Vagina (tissue), 2 donors: ENCODE measurements at places on chromosomes 16 and 17.

GRCh38 chr16:21026846-21027245 lies 123.8 kb downstream of the DNAH3 start:
- no peak for DNase-seq

DNA sequence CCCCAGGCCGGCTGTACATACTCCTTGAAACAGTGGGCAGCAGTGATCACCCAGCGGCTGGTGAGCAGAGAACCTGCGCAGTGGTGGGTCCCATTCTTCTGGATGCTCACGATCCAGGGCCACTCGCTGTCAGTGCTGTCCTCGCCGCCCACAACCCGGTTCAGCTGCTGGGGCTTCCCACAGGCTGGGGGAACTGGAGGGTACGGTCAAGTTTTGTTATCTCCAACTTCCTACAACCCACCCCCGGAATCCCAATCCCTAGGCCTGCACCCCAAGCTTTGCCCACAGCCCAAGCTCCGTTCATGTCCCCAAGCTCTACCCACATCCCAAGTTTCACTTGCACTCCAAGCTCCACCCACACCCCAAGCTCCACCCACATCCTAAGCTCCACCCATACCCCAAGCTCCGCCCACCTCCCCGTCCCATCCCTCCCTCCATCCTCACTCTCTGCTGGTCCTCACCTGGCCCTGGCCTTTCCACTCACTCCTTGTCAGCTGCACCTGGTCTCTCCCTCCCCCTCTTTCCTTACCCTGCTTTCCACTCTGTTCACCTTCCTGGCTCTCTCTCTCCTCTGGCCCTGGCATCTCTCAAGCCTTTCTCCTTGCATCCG lies 1.8 kb downstream of the PRSS22 start:
- DNase-seq: no peak

DNA sequence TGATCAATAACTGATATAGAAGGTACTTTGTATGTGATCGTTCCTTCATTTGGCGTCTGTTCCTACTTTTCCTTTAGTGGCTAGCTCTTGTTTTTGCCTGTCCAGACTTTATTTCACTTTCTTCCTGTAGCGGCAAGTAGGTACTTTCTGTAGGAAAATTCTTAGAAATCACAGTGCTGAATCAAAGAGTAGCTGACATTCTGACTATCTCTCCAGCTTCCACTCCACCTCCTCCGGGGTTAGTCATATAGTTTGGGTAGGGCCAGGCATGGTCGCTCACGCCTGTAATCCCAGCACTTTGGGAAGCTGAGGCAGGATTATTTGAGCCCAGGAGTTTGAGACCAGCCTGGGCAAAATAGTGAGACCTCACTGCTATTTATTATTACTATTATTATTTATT lies 29.9 kb upstream of the PAFAH1B1 start:
- DNase-seq: no peak

DNA sequence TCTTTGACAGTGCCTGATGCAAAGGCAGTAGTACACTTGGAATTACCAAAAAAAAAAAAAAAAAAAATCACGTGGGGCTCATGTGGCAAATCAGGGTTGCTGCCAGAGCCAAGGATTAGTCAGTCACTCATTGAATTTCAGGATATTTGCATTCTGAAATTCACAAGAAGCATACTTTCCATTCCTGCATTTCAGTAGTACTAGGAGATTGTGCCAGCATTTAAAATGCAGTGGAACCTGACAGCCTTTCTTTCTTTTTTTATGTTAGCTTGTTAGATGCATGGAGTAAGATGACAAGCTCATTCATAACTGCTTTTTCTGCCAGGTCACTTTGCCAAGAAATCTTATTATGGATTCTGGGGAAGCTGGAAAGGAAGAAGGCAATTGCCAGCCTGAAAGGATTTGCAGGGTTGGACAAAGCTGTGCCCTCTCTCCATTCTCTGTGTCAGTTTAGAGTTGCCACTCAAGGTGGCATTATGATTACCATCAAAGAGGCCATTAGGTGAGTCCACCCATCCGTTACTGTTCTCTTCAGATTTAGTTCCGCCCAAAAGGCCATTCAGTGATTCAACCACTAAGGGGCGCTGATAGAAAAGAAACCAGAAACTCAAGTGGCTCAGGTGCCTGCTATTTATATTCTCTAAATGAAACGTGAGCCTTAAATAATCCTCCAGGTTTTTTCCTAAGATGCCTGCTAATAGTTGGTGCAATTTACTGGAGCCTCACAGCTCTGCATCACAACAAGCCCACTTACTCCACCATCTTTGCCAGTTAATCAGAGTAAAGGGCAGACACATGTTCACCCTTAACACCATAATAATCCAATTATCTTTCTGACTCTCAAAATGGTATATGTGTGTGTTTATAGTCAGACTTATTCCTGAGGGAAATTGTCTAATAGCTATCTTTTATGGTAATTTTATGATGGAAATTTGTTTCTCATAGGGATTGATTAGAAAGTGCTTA lies 59.0 kb downstream of the TANGO6 start:
- no peak for DNase-seq

DNA sequence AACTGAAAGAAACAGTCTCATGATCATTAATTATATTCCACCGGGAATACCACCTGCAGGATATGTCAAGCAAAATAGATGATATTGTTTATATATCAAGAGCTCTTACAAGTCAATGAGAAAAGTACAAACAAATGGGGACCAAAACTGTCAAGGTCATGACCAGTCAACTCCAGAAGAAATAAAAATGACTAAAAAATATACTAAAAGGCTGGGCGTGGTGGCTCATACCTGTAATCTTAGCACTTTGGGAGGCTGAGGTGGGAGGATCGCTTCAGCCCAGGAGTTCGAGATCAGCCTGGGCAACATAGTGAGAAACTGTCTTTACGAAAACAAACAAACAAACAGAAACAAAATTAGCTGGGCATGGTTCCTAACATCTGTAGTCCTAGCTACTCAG lies 49.8 kb upstream of the SCNN1B start:
- no peak for DNase-seq

DNA sequence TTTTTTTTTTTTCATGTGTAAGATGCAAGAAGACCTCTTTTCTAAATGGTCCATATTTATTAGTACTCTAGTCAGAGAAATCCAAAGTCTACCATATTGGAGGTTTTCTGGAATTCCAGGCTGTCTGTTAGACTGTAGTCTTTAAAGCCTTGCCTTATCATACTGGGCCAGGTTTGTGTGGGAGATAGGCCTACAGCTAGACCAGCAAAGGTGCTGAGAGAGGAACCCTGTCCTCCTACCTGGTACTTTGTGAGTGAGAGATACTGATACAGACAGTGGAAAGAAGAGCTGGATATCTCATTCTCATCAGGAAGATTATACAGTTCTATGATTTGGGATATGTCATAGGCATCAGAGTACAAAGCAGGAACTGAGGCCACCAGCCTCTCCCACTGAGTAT lies 8.1 kb downstream of the RHOT1 start:
- no peak for DNase-seq
